Activated T-cell treated with anti-CD3 and anti-CD28 coated beads for 48 hours (primary cell): ENCODE measurements at places on chromosomes 16 and 17.

DNA sequence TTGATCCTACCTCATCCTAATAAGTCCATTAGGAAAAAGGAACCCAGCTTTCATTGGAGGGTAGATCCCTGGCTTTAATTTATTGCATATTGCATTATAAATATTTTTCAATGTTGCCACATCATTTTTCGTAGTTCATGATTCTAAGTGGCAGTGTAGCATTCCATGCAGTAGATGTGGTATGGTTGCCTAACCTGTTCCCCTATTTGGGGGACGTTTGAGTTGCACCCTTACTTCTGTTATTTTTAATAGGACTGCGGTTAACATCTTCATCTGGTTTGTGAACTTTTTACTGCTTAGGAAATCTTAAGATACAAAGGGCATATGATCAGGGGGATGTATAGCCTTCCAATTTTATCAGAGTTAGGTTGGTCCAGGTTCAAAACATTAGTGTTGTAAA is 5.4 kb downstream of the SCPEP1 start:
- no peak for DNase-seq

GRCh38 chr17:540631-541030 is 174.0 kb downstream of the VPS53 start:
- DNase-seq, result no peak

GRCh38 chr17:80043963-80044362 is 7.5 kb downstream of the CCDC40 start:
- DNase-seq, result no peak

DNA sequence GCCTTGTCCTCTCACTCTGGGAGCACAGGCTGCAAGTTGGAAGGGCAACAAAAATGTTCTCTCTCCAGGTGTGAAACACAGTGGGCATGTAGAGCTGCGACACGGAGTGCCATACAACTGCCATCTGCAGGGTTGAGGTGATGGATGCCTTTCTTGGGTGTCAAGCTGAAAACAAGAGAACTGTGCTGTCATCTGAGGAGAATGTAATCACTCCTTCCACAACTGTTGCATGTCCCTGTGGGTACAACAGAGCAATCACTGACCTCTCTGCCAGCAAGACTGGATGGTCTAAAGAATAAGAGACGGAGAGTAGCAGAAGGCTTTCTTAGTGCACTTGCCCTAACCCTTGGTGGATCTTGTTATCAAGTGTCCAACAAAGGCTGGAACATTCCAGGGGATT is 29.2 kb downstream of the SLFN11 start:
- DNase-seq, result no peak

DNA sequence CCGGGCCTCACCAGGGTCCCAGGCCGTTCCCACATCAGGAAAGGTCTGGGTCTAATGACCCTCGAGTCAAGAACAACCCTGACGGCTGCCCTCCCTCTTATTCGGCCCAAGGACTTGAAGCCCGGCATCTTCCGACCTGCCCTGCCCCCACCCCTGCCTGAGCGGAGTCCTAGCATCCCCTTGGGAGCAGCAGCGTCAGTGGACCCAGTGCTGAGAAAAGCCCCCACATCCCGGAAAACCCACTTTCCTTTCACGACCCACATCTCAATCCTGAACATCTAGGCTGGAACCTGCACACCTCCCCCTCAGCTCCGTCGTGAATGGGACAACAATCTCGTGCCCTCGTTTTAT is 769 bp downstream of the TMEM88 start:
- no peak for DNase-seq

- DNase-seq, result no peak
Observed at GRCh38 chr16:13351601-13352217, 450.3 kb downstream of the SHISA9 start.

DNA sequence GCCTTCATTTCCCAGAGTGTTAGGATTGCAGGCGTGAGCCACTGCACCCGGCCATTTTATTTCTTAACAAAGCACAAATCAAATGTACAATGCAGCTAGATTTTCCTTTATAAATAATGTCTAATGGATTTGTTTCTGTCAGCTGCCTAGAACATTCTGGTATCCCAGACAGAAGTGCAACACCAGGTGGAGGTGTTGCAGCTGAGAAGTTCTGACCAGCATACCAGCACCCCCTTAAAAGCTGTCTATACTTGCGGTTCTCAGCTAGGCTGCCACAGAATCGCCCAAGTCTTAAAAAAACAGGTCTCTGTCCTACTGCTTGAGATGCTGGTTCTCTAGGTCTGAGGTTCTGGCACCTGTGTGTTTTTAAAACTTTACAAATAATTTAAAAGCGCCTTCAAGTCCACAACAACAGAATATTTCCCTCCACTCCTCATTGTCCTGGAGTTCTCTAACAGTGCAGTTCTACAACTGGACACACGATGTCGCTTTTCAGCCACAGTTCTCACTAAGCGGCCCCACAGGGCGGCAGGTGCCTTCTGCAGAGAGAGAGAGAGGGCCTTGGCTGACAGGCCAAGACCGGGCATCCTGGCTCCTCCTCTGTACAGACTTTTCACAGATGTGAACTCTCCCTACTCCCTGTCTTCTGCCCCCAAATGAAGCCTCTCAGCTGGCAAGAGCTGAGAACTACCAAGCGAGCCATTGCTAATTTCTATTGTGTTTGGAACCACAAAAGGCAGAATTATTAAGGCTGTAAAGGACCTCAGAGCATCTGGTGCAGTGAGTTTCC is 32.6 kb upstream of the MEOX1 start:
- DNase-seq, result peak; percentile 68

DNA sequence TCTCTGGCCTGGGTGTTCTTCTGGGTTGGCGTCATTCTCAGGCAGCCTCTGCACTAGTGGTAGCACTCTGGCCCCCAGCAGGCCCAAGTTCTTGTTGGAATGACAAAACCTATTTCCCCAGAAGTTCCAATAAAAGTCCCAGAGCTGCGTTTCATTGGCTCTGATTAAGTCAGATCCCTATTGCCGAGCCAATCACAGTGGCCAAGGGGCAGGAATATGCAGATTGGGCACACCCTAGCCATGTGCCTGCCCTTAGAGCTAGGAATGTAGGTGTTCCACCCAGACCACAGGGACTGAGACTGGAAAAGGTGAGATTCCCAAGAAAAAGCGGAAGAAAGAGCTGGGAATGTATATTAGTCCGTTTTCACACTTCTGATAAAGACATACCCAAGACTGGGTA is 44.9 kb upstream of the POLR3E start:
- no peak for DNase-seq

GRCh38 chr16:80459331-80459777 is 81.4 kb upstream of the DYNLRB2 start:
- DNase-seq, result no peak

DNA sequence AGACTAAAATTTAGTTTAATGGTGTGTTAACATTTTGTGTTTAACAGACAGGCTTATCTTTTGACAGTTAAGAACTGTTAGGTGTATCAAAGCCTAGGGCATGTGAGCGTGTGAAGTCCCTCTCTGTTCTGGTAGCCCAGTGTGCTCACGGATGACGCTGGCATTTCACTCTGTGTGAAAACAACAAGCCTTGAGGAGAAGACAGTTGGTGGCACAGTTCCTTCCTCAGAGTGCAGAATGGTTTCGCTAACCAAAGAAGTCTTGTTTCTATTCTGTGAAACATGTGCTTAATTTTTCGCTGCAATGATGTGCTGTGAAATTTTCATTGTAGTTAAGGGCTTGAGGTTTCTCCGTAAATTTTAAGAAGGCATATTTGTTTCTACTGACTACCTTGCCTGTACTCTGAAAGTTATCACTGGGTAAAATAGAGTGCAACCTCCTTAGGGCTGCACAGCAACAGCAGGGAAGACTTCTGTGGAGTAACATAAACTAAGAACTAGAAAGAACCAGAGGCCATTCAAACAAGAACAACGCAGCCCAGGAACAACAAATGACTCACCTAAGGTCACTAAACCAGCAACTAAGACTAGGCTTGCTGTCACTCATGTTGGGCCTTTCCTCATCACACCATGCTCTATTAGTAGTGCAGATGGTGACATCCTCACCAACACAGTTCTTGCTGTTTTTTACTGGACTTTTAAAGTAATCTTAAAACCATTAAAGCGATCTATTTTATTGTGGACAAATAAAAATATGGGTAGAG is 33.4 kb downstream of the BRD7 start:
- no peak for DNase-seq

GRCh38 chr17:59329176-59330052 is 2.0 kb upstream of the YPEL2 start:
- no peak for DNase-seq

DNA sequence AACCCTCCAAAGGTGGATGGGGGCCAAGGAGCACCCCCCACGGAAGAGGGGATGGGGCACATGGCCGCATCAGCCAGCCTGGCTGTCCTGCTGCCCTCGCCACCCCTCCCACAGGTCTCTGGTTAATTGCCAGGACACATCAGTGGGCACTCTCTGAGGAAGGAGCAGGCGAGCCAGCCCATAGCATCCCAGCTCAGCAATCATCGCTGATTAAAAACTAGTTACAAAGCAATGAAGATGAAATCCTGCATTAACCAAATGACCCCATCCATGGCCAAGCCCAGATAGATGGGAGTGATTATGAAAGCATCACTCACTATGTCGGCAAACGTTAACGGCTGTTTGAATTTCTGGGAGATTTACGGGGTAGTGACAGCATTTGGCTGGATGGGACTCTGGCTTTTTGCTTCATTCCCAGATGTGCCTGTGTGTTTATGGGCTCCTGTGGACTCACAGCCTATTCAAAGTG is 45.3 kb downstream of the CCDC182 start:
- DNase-seq, result no peak

- DNase-seq, result no peak
Observed at GRCh38 chr17:56910509-56911235, 3.2 kb downstream of the TRIM25 start.

- DNase-seq, result no peak
Observed at GRCh38 chr16:3362931-3363330, 7.2 kb downstream of the OR2C1 start.

DNA sequence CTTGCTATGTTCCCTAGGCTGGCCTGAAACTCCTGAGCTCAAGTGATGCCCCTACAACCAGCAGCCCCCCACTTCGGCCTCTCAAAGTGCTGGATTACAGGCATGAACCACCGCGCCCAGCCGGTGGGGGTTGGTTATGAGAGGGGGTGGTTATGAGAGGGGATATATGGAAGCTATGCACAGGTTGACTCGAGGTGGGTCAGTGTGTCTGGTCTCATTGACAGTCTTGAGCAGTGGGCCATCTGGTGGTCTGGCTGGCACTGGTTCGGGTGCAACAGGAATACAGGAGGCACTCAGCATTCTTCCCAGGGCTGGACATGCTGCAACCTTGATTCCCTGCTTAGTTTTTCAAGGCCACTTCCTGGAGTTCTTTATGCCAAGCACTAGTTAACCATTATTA is 5.6 kb upstream of the STX1B start:
- DNase-seq, result no peak

DNA sequence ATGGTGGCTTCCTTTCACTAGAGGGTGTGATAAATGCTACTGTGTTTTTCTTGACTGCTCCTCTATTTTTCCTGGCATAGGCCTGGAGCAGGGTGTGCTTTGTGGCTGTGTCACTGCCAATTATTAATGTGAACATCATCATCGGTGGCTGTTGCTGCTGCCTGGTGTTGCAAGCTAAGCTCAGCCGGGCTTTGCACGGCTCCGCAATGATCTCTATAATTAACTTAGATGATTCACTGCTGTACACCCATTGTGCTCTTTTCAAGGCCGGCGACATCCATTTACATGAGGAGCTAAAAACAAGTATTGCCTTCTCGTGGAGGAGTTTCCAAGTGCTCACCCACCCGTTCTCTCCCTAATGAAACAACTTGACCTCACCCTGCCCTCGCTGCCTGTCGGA is 160.1 kb upstream of the IRX3 start:
- no peak for DNase-seq

- DNase-seq, result peak; percentile 95
Observed at GRCh38 chr17:35088881-35089585, 25.5 kb upstream of the RFFL start.

GRCh38 chr17:56929362-56929969 is 15.6 kb upstream of the TRIM25 start:
- DNase-seq, result no peak

GRCh38 chr17:5598457-5598856 is 14.1 kb upstream of the NLRP1 start:
- DNase-seq, result no peak

GRCh38 chr17:39822051-39822451 is 42.1 kb downstream of the IKZF3 start:
- DNase-seq, result no peak

GRCh38 chr16:22898131-22898530 is 84.2 kb downstream of the HS3ST2 start:
- no peak for DNase-seq

DNA sequence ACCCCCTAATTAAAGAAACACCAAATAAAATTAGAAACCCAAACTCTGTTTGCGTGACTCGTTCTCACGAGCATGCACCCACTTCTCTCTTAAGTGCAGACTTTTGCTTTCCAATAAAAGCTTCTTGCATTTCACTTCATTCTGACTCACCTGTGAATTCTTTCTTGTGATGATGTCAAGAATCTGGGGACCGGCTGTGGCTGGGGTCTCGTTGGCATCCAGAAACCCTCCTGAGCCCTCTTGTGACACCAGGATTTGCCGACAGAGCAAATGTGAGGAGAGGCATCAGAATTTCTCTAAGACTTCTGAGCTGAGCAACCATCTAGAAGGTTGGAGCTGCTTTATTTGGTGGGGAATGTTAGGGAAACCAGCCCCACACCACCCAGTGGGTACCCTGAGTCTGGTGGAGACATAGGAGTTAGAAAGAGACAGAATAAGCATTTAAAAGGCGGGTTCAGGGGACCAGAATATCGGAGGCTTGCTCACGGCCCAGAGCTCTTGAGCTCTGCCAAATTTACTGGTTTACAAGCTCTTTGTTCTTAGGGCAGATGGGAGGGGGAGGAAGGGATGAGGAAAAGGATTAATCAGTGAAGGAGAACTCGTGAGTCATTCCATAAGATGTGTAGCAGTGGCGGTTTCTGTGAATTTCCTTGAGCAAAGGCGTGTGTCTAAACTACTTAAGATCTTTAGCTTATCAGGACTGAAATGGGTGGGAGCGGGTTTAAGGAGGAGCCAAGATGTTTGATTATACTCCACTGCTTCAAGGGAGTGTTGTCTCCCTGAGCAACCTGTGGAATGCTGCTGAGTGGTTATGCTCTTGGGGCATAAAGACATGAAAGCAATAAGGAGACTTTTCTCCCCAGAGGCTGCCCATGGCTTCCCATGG is 24.2 kb upstream of the TMC5 start:
- DNase-seq, result no peak
